ENCODE measurements at places on chromosomes 11 and 22.

- no peak for DNase-seq
Measured at GRCh38 chr11:1925373-1926155, 6.1 kb downstream of the TNNT3 start.

DNA sequence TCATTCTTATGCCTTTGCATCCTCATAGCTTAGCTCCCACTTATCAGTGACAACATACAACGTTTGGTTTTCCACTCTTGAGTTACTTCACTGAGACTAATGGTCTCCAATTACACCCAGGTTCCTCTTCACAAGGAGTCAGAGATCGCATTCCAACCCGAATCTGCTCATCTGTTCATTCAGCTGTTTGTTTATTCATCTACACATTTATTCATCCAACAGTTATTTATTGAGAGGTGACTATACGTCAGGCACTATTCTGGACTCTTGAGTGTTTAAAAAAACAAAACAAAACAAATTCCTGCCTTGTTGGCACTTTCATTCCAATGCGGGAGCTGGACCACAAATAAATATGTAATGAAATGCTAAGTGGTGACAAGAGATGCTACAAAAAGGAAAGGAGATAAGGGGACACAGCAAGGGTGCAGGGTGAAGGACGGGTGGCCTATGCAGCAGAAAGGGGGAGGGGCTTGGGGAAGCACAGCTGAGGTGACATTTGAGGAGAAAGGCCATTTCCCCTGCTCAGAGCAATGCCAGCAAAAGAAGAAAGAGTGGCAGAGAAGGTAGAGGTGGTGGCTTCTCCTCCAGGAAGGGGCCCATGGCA, 393.8 kb upstream of the SYN3 start:
- DNase-seq: no peak

- no peak for DNase-seq
Measured at GRCh38 chr11:92138296-92138695, 86.3 kb upstream of the FAT3 start.

DNA sequence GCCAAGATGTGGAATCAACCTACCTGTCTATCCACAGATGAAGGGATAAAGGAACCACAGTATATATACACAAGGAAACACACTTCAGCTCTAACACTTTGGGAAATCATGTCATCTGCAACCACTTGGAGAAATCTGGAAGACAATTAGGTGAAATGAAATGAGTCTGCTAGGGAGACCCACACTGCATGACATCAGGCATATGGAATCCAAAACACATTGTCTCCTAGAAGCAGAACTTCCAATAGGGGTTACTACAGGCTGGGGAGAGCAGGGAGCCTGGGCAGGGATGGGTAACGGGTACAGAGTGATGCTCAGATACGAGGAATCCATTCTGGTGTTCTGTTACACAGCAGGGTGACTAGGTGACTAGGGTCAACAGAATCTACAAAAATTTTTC, 18.3 kb downstream of the RGL4 start:
- no peak for DNase-seq

GRCh38 chr22:32211011-32211410, 6.1 kb upstream of the RFPL2 start:
- no peak for DNase-seq

DNA sequence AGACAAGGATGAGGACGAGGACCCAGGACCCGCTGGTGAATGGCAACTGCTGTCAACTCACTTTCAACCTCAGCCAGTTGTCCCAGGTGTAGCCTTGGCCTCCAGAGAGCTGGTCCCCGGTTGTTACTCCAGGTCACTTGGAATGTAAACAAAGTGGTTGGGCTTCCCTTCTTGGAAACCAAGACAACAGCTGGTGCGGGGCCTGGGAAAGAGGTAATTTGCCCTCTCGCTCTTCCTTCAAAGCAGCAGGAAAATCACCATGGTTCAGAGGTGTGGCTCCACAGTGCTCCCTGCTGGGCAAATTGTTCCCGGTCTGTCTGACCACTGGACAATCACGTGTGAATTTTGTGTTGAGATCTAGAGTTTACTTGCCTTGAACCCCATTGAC, 15.0 kb downstream of the SLC1A2 start:
- DNase-seq: peak; percentile 7

DNA sequence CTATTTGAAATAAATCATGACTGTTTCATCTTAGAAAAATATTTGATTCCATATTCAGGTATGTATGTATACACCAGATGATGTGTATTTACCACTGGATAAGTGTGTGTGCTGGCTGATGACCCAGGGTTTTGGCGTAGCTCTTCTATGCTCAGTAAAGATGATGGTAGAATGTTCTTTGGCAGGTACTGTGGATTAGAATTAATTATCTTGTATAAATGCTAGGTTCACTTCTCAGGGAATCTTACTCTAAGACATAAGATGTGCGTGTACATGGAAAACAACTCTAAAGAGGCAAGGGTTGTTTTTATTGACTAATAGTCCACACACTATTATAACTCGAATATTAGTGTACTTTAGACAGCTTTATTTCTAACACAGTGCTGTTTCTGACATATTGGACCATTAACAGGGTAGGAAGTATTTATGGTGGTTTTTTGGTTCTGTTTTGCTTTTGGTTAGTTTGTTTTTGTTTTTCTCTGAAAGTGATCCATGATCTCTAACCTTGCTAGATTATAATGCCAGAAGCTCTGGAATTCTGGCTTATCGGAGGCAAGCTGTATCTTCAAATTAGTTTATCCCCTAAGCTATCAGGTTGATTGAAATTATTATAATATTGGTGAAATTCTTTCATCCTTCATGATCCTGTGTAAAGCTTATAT, 1.0 kb upstream of the HBG1 start:
- DNase-seq: no peak

DNA sequence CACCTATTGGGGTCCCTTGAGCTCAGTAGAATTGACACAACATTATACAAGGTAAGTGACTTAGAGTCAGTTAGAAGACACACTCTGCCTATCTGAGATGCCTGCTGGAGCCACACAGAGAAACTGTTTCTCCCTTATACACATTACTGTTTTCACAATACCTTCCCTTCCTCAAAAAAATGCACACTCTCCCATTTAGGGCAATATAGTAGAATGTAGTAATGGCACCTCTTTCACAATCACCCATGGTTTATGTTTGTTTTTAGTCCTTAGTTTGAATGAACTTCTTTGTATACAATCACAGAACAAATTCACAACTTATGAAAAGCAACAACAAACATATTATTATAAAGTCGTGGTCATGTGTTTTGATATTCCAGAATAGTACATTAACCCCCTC, 14.3 kb downstream of the OR52H1 start:
- no peak for DNase-seq

DNA sequence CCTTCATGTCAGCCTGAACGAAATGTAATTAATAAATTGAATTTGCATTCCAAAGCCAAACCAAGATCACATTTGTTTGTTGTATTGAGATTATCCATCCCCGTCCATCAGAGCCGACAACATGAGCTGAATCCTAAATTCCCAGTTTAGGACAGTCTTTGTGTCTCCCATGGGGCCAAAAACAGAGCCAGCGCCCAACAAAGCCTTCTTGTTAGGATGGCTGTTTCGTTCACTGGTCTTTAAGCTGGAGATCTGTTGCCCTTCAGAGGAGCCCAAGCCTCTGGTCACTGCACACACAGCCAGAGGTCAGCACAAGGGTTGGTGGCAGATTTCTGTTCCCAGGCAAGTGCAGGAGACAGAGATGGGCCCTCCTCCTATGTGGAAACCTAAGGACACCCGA, 25.8 kb downstream of the DSCAML1 start:
- no peak for DNase-seq

GRCh38 chr11:65132238-65132987, 1.9 kb downstream of the SYVN1 start:
- DNase-seq: no peak

GRCh38 chr11:123202155-123203151, 7.4 kb upstream of the CLMP start:
- DNase-seq: no peak

DNA sequence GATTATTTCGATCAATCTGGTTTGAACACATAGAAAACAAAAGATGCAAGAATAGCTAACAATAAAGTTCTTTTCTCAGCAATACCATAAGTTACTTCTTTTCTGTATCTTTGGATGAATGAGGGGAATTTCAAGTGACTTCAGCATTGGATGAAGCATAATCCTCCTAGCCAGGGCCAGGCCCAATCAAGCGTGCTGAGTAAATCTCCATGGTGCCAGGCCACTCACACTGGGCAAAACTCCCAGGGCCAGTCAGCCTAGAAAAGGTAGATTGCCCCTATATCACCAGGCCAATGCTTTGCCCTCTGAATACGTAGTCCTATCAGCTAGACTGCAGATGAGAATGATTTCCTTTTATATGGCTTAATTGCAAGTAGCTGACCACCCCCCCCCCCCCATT, 6.0 kb downstream of the CNTF start:
- no peak for DNase-seq

DNA sequence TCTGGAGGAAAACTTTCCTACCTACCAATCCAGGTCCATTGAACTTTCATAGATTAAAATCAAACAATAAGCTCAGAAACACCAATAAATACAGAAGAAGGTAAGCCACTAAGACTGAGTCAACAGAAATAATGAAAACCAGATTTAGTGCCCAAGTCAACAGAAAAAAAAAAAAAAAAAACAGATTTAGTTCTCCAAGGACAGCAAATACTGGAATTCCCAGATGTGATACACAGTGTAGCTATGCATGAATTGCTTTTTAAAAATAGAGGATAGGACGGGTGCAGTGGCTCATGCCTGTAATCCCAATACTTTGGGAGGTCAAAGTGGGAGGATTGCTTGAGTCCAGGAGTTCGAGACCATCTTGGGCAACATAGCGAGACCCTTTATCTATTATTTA, 15.7 kb downstream of the DMC1 start:
- DNase-seq: no peak

GRCh38 chr11:70505761-70506657, 107.7 kb downstream of the CTTN start:
- no peak for DNase-seq

DNA sequence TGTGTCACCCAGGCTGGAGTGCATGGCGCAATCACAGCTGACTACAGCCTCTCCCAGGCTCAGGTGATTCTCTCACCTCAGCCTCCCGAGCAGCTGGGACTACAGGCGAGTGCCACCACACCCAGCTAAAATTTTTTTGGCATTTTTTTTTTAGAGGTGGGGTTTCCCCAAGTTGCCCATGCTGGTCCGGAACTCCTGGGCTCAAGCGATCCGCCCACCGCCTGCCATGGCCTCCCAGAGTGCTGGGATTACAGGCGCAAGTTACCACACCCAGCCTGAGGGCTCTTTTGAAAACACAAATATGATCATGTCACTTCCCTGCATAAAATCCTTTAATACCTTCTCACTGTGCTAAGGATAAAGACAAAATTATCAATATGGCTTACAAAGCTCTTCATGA, 88.1 kb downstream of the MAML2 start:
- no peak for DNase-seq

GRCh38 chr11:77092382-77092781, 10.3 kb upstream of the OMP start:
- DNase-seq: no peak

DNA sequence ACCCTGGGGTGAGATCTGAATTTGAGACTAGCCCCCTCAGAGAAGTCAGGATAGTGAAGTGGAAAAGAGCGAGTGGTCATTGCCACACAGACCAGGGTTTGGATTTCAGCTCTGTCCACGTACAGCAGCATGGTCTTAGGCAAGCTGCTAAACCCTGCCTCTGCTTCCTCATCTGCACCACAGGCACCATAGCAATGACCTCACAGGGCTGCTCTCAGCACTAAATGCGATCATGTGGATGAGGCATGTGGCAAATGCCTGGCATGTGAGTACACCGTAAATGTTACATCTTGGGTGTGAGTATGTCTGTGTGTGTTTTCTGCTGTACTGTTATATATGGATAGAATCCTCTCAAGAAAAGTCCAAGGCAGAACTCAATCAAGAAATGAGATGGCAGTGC, 15.8 kb downstream of the NAV2 start:
- DNase-seq: no peak

DNA sequence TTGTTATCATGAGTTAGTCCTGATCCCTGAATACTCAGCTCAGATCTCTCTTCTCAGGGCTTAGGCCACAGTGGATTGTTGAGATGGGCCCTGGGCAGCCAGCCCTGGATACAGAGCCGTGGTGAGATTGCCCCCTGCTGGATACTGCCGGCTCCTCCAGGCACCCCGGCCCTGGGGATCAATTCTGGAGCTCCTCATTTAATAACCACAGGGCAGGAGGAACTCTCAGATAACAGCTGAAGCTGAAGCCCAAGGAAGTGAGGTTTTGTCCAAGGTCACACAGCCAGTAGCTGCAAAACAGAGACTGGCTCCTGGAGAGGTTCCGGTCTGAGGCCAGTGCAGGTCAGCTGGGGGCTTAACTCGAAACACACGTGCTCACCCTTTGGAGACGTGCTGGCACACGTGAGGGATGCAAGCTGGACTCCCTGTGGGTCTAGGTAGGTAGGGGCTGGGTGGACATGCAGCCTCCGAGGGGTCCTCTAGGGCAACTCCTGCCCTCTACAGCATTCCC, 16.0 kb downstream of the USH1C start:
- peak; percentile 20 for DNase-seq

GRCh38 chr22:34986523-34986922, 79.4 kb upstream of the ISX start:
- no peak for DNase-seq

Measured in DMS153 (cell line).